ENCODE measurements at places on chromosomes 6 and 20.

DNA sequence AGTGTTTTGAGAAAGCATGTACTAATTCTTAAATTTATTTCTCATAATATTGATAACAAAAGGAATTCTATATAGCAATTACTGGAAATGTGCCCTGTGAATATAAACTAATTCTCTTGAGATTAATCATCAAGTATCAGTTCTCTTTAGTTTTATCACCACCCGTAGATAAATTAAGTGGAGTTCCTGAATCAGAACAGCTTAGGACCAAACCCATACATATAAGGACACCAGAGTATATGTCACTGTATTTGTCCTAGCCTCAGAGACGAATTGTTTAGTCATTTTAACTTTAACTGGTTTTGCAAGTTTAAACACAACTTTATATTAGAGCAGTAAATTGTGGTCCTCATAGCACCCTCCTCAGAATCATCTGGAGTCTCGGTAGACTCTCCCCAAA lies 572.0 kb downstream of the UTRN start:
- no peak for DNase-seq

GRCh38 chr6:25465941-25466340 lies 186.1 kb upstream of the SCGN start:
- no peak for DNase-seq

- DNase-seq: no peak
These were observed 32.6 kb downstream of the KCNK5 start for GRCh38 chr6:39196673-39197091.

DNA sequence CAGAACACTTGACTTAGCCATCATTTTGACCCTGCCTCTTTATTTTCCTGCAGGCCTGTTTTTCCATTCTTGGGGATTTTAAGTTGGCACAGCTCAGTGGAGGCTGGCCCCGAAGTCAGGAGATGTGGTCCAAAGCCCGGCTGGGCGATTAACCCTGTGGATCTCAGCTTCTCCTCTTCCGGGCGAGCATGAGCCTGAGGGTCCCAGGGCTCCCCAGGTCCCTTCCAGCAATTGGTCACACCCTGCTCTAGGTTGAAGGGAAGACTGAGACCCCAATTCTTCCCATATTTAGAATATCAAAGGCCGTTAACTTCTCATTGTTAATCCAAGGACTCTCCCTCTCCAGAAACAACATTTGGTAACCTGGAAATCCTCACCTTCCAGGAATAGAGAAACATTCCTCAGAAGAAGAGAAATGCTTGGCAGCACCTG lies 2.3 kb downstream of the THBS2 start:
- DNase-seq: no peak

DNA sequence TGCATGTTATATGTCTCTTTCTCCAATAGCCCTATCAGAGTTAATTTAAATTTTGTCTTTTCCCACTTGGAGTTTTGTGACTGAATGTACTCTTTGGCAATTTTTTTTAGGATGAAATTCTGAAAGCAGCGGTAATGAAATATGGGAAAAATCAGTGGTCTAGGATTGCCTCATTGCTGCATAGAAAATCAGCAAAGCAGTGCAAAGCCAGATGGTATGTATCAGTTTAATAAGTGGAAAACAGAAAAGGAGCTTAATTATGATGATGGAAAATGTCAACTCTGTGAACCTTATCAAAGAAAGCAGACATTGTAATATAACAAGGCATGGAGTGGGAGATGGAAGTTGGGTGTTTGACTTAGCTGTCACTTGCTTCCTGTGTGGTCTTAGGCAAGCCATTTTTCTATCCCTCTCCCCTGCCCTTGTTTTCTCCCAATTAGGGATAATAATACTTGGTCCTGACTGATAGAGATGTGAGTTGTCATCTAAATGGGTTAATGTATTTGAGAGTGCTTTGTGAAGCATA lies 2.7 kb downstream of the CDC5L start:
- no peak for DNase-seq

All from germinal center (tissue), 1 donor.